Activated naive CD4-positive, alpha-beta T cell (primary cell): ENCODE measurements at places on chromosomes 5 and 9.

GRCh38 chr9:122217640-122218039, 11.1 kb downstream of the LHX6 start:
- DNase-seq = no peak

- DNase-seq = no peak
Measured at GRCh38 chr5:59922220-59922619, 28.7 kb upstream of the PDE4D start.

DNA sequence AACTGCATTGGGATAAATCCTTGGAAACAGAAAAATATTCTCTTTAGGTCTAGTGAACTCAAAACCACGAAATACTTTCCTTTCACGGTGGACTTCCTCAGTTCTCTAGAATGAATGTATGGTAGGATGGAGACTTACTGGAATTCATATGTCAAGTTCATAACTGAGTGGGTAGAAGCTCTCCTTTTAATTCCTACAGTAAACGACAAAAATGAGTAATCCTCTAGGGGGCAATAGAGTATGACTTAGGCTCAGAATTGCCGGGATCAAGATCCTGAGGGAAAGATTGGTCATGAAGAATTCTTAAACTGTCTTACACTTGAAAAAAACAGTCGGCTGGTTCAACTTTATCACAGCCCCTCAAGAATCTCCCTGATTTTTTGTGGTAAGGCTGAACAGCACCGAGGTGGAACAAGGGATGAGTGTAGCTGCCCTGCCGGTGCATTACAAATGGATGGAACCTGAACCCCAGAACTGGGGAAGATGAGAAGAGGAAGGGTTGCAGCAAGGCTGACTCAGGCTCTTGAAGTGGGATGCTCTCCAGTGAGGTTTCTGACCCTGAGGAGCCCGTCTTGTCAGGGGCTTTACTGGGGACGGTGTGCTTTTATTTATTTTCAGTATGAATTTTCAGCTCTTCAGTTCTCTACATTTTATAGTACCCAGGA, 14.0 kb upstream of the LOX start:
- DNase-seq = no peak

- no peak for DNase-seq
Measured at GRCh38 chr5:159894149-159894720, 22.0 kb upstream of the ADRA1B start.

DNA sequence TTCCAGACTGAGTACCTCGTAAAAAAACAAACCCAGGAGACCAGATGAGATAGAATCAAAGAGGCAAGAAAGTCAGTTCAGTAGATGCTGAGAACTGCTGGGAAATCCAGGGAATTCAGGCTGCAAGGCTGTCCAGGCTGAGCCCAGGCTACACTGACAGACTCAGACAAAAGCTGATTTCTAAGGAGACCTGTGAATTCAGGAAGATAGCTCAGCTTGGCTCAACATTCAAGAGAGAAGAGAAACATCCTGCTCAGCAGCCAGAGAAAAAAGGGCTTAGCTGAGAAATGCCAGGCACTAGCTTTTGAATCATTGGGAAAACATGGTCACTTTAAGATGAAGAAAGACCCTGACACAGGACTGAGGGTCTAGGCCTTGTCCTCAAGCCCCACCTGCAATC, 118.2 kb upstream of the SLC44A1 start:
- no peak for DNase-seq

DNA sequence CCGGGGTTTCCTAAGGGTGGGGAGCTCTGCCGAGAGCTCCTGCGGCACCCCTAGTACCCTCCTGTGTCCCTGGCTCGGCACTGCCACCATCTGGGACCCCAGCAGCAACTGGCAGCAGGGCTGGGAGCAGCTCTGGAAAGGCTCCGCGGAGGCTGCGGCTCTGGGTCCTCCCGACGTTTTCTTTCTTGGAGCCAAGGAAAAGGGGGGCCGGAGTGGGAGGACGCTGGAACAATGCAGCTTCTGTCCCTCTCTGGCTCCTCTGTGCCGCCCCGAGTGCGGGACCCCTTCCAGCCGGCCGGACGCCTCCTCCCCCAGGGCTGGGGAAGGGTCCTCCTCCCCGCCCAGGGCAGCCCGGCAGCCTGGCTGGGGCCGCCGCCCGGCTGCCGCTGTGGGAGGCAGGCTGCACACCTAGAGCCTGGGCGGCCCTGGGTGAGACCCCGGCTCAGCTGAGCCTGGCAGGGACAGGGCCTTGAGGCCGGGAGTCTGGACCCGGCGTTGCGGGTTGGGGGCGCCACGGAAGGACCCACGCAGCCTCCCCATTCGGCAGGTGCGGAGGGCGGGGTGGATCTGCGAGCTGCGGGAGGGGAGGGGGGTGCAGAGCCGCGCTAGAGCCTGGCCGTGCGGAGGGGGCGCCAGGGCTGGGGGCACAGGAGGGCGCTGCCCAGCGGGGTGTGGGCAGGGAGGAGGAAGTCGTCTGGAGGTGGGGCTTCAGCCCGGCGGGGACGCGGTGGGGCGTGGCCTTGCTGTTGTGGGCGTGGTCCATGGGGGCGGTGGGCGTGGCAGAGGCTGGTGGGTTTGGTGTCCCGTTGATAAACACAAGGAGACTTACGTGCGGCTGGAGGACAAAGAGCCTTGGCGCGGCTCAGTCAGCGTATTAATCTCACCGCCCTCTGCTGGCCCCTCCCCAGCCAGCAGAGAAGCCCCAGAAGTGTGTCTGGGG, 15.1 kb downstream of the GPSM1 start:
- DNase-seq = peak; percentile 30

GRCh38 chr9:129285382-129285781, 107.3 kb upstream of the IER5L start:
- DNase-seq = no peak

- DNase-seq = no peak
Measured at GRCh38 chr9:127953154-127953553, 15.5 kb upstream of the DPM2 start.

DNA sequence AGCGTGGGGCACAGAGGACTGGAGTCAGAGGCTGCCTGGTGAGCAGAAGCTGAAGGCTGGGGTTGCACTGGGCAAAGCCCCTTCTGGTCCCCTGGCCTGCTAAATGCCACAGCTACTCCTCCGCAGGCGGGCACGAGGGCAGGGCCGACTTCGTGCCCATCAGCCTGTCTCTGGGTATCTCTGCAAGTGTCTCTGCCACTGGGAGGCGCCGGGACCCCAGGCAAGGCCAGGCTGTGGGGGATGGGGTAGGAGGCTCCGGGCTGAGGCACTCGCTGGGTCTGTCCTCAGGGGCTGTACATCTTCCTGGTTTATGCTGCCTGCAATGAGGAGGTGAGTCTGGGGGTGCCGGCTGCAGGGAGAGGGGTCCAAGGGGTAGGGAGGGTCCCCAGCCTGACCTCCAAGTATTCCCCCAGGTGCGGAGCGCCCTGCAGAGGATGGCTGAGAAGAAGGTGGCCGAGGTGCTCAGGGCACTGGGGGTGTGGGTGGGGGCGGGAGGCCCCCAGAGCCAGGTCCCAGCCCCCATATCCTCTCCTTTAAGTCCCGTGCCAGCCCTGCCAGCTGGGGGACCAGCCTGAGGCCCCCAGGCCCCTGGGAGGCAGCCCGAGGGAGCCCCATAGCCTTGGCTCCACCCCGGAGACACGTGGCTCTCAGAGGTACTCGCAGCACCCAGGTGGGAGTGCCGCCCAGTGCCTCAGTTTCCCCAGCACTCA, 25.1 kb downstream of the ADGRD2 start:
- DNase-seq = no peak

DNA sequence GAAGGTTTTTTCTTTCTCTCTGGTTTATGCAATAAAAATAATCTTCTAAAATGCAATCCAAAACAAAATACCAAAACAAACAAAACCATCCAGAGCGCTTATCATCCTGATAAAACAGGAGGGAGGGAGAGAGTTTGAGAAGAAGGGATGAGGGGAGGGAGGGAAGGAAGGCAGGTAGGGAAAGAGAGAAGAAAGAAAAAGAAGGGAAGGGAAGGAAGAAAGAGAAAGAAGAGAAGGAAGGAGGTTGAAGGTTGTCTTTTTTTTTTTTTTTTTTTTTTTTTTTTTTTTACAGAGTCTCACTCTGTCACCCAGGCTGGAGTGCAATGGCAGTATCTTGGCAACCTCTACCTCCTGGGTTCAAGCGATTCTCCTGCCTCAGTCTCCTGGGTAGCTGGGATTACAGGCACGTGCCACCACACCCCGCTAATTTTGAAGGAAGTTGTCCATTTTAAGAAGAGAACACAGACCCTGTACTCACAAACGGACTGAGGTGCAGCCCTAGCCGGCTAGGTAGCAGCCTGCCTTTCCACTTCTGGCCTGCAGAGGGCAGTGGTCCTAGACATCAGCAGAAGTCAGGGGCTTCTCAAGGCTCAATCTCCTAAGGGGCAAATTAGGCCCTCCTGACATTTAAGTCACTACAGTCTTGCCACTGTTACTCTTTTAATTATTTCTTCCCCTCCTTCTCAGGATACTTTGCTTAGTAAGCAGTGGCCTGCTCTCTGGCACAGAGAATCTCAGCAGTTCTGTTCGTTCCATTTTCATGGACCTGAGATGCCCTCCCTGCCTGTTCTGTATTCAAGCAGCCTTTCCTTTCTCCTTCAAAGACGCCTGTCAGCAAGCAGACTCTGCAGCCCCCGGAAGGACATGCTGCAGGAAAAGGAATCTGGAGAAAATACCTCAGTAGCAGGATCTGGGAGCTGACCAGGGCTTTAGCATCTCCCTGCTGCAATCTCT, 76.4 kb downstream of the EPB41L4B start:
- DNase-seq = peak; percentile 40

DNA sequence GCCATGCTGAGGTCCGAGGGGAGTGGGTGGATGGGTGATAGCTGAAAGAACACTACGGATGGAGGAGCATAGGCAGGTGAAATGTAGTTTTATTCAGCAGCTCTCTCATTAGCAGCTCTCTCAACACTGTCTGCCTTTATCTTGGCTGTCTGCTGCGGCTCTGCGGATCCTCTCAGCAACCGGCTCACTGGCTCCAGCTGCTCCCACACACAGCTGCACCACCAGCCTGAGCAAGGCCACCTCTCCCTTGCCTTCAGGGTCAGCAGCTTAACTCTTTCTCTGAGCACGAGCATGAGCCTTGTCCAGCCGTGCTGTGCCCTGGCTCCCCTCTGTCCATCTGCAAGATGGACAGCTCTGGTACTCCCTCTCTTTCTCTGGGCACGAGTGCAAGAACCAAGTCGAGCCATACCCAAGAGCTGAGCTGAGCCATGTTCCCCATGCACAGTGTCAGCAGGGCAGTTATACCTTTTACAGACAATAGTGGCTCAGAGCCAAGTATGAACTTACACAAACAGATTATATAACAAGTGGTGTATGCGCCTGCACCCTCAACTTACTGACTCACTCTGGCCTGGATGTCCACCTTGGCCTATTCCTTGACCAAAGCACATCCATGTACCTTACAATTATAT, 108.5 kb downstream of the MACIR start:
- DNase-seq = no peak
